GM23248 (cell line): ENCODE measurements at places on chromosomes 11 and 22. TPM values are rescaled to one million over a fixed set of nuclear protein-coding genes. Genes with fewer than 3 reads are reported as not detected.

Gene OR56A5
- not detected in 2 replicates for total RNA-seq

Gene FLRT1
- 0.22 TPM in 1 of 2 replicates, not detected in the other for total RNA-seq

DNA sequence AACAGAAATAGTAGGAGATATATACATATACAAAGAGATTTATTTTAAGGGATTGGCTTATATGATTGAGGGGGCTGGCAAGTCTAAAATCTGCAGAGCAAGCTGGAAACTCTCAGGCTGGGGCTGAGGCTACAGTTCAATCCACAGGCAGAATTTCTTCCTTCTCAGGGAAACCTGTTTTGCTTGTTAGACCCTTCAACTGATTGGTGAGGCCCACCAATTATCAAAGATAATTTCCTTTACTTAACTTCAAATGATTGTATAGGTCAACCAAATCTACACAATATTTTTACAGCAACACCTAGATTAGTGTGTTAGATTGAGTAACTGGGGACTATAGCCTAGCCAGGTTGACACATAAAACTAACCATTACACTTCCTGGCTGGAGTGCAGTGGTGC is 4.7 kb upstream of the PLEKHB1 start:
- no peak overlapping the region for H3K4me3 ChIP-seq
- H3K36me3 ChIP-seq, result no peaks in the 10 kb centered on the region
- no peaks in the 10 kb centered on the region for H3K4me1 ChIP-seq
- H3K27ac ChIP-seq, result no peak overlapping the region
- peaks cover 7% of the 10 kb centered on the region; the same call in 1 of the 2 replicates for H3K27me3 ChIP-seq

- DNase-seq, result no peak
- no peak overlapping the region for H3K4me3 ChIP-seq
- no peaks in the 10 kb centered on the region for H3K4me1 ChIP-seq
- H3K36me3 ChIP-seq, result no peaks in the 10 kb centered on the region
Observed at GRCh38 chr11:2525166-2525861, 80.5 kb downstream of the KCNQ1 start.
